ENCODE measurements at places on chromosomes 5 and 9.

DNA sequence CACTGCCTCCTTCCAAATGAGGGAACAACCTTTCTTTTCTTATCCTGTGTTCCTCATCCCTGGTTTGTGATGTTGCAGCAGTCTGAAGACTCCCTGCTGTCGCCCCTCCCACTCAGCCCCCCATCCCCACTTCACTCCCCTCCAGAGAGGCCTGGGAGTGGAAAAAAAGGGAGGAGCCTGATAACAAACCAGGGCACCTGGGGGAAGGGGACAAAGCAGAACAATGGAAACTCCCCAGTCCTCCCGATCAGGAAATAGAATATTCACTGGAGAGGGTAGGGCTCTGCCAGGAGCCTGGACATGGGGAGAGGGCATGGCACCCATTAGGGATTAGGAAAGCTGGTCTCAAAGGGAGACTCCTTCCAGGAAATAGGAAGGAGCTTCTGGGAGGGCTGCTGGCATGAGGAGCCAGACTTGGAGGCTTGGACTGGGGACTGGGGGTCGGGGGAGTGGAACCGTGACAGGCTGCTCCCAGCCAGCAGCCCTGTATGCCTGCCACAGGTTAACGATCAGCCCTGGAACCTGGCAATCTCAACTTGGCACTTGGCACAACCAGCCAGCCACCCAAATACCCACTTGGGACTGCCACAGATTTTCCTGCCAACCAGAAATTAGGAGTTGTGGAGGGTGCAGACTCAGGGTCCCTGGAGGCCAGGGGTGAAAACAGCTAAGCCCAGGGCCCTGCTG lies 20.0 kb downstream of the PCDH1 start:
- no peak for DNase-seq

DNA sequence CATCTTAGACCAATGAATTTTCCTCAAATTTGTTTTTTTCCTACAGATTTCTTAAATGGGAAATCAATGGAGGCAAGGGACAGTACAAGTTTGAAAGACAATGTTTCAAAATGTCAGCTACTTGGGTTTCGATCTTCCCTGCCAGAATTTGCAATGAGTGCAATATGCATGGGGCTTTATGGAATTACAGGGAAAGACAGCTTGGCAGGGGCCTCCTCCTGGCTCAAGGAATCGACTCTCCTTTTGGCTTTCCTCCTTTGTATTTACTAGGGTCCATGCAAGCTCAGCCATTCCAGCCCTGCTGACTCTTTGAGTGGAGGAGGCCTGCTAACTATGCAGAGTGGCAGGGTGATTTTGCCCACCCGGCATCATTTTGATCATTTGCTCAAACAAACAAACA lies 63.2 kb downstream of the MED27 start:
- DNase-seq = no peak

- no peak for DNase-seq
These were observed 87.5 kb downstream of the SECISBP2 start for GRCh38 chr9:89405826-89406225.

GRCh38 chr5:38141665-38142064 lies 116.7 kb upstream of the EGFLAM start:
- no peak for DNase-seq

GRCh38 chr5:177576169-177576568 lies 15.8 kb upstream of the TMED9 start:
- no peak for DNase-seq

Data from NCI-H2227 treated with DMSO at 0.1 percent for 48 hours (cell line).